ENCODE measurements at places on chromosomes 4 and X.

- H3K36me3 ChIP-seq = no peaks in the 10 kb centered on the region
- H3K4me1 ChIP-seq = no peaks in the 10 kb centered on the region
- no peak overlapping the region for H3K4me3 ChIP-seq
- DNase-seq = no peak
- H3K27ac ChIP-seq = no peak overlapping the region
- no peaks in the 10 kb centered on the region for H3K27me3 ChIP-seq
Observed at GRCh38 chrX:155953055-155953454, 44.4 kb upstream of the IL9R start.

- no peak for DNase-seq
- no peak overlapping the region for H3K4me3 ChIP-seq
- no peaks in the 10 kb centered on the region for H3K36me3 ChIP-seq
- H3K4me1 ChIP-seq = no peaks in the 10 kb centered on the region
Observed at GRCh38 chr4:10837151-10837550, 152.6 kb upstream of the CLNK start.

GRCh38 chrX:65598559-65599147, 64.1 kb upstream of the LAS1L start:
- H3K27me3 ChIP-seq = no peaks in the 10 kb centered on the region
- H3K27ac ChIP-seq = peak overlapping the region; percentile 82
- H3K36me3 ChIP-seq = no peaks in the 10 kb centered on the region
- H3K4me3 ChIP-seq = peak overlapping the region; percentile 69
- H3K4me1 ChIP-seq = peaks cover 83% of the 10 kb centered on the region
- DNase-seq = no peak

GRCh38 chr4:79132826-79133225, 193.0 kb downstream of the NAA11 start:
- H3K27ac ChIP-seq = no peak overlapping the region
- no peaks in the 10 kb centered on the region for H3K27me3 ChIP-seq
- H3K4me1 ChIP-seq = no peaks in the 10 kb centered on the region
- DNase-seq = no peak
- H3K36me3 ChIP-seq = no peaks in the 10 kb centered on the region

DNA sequence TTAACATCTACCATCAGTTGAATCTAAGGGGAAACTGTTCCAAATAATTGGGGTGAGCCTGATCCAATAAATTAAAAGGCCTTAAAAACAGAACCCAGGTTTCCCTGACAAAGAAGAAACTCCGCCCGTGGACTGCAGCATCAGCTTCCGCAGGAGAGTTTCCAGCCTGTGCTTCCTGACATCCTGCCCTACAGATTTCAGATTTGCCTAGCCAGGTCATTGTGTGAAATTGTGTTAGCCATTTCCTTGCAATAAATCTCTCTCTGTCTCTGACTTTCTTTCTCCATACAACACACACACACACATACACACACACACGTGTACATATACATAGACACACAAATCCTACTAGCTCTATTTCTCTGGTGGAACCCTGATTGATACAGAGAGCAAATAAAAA, 48.3 kb upstream of the LCORL start:
- H3K4me3 ChIP-seq = no peak overlapping the region
- peaks cover 44% of the 10 kb centered on the region for H3K27me3 ChIP-seq
- no peaks in the 10 kb centered on the region for H3K36me3 ChIP-seq
- no peak overlapping the region for H3K27ac ChIP-seq
- DNase-seq = no peak

DNA sequence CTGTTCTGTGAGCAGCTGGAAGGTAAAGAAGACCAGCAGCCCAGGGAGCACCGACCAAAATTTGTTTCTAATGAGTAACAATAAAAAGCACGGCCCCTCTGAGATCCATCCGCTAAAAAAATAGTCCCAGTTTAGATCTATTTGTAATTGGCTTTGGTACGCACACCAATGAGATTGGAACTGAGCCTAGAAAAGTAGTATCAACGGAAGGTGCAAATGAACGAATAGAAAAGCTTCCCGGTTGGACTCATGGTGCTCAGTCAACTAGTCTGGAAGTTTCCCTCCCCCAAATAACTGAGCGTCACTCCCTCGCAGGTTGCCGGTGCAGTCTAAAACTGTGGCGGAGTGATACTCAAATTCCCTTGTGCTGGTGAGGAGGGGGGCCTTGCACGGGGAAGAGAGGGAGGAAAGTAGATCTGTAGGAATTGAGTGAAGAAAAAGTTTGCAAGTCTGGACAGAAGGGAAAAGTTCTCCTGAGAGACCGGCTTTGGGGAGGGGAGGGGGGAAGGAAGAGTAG, at the start of gene COL4A5:
TSS of gene COL4A5 (plus strand) at position 413 of the 517 bp plus-strand sequence. CDS start 288 bp downstream, outside the sequence.
- DNase-seq = peak; percentile 3
- H3K4me1 ChIP-seq = peaks cover 7% of the 10 kb centered on the region
- no peak within 1 kb of the TSS for H3K27ac ChIP-seq
- H3K36me3 ChIP-seq = no peaks in the 10 kb centered on the region
- H3K27me3 ChIP-seq = peaks cover 23% of the 10 kb centered on the region

GRCh38 chr4:2370597-2371320, 47.7 kb downstream of the ZFYVE28 start:
- no peaks in the 10 kb centered on the region for H3K4me1 ChIP-seq
- no peaks in the 10 kb centered on the region for H3K27me3 ChIP-seq
- no peak overlapping the region for H3K4me3 ChIP-seq

- H3K4me3 ChIP-seq = no peak overlapping the region
Observed at GRCh38 chrX:40383969-40384368, 196.8 kb upstream of the ATP6AP2 start.

- no peak overlapping the region for H3K4me3 ChIP-seq
- H3K4me1 ChIP-seq = peaks cover 15% of the 10 kb centered on the region
- H3K36me3 ChIP-seq = no peaks in the 10 kb centered on the region
- peaks cover 17% of the 10 kb centered on the region for H3K27me3 ChIP-seq
- no peak overlapping the region for H3K27ac ChIP-seq
Observed at GRCh38 chrX:1215123-1215823, 2.8 kb upstream of the CRLF2 start.

DNA sequence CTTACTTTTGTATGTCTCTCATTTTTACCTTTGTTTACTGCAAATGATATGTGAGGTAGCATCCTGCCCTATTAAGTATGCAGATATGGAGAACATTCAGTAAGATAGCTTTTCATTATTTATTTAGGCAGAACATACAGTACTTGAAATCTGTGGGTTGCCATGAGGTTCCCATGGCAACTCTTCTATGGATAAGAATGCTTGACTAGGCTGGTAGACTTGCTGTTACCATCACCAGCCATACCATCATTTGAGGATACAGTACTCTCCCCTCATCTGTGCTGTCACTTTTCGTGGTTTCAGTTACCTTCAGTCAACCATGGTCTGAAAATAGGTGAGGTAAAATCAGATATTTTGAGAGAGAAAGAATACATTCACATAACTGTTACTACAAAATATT, 56.7 kb downstream of the NAF1 start:
- H3K27ac ChIP-seq = no peak overlapping the region
- no peak overlapping the region for H3K4me3 ChIP-seq
- peaks cover 10% of the 10 kb centered on the region for H3K4me1 ChIP-seq

DNA sequence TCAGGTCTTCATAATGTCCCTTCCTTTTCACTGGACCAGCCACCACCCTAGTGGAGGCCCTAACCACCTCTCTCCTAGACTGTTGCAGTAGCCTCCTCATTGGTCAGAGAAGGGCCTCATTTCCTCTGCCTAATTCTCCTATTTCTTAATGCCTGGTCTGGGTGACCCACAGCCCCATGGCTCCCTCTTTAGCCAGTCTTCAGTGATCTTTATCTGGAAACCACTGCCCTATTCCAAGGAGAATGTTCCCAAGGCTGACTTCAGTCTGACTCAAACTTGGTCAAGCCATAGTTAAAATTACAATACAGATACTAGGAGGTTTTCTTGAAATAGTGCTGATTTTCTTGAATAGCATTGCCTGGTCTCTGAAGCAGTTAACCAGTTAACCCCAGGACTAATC, 53.6 kb upstream of the PRPS1 start:
- H3K4me1 ChIP-seq = no peaks in the 10 kb centered on the region
- no peaks in the 10 kb centered on the region for H3K36me3 ChIP-seq
- no peak for DNase-seq
- H3K27me3 ChIP-seq = no peaks in the 10 kb centered on the region

GRCh38 chr4:86558797-86559196, 35.3 kb upstream of the PTPN13 start:
- no peak overlapping the region for H3K4me3 ChIP-seq
- H3K36me3 ChIP-seq = no peaks in the 10 kb centered on the region
- peaks cover 8% of the 10 kb centered on the region for H3K4me1 ChIP-seq
- H3K27ac ChIP-seq = no peak overlapping the region

GRCh38 chrX:39011454-39012221, 210.4 kb downstream of the MID1IP1 start:
- H3K36me3 ChIP-seq = no peaks in the 10 kb centered on the region
- no peak overlapping the region for H3K4me3 ChIP-seq
- no peak for DNase-seq
- H3K27ac ChIP-seq = no peak overlapping the region
- no peaks in the 10 kb centered on the region for H3K4me1 ChIP-seq
- H3K27me3 ChIP-seq = no peaks in the 10 kb centered on the region

DNA sequence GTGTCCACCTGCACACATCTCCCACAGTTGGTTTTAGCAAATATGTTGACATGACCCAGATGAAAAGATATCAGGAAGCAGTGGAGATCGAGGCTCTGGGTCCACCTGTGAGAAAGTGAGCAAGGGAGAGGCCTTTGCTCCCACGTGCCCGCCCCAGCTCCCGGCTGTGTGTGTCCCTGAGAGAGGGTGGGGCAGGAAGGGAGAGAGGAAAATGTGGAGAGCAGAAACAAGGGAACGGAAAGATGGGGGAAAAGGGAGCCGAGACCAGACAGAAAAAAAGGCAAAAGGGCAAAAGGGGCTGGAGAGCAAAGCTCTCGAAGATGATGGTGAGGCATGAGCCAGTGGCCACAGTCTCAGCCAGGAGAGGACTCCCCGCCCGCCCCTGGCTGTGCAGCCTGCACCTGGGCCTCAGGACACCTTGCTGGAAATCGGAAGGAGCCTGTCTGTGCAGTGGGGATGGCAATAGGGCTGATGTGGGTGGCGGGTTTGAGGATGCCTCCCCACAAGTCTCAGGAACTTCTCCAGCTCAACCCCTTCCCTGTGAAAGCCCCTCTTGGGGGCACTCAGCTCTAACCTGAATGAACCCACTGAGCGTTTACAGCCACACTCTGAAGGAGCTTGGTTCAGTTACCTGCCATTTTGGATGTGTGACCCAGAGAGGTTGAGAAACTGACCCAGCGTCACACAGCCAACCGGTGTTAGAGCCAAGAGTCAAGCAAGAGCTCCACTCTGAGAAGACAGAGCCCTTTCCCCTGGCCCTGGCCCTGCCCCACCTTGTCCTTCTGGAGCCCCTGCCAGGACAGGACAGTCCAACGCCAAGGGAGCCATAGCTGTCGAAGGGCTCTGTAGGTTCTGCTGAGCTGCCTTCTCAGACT, 20.3 kb upstream of the MSX1 start:
- H3K27ac ChIP-seq = no peak overlapping the region
- peaks cover 21% of the 10 kb centered on the region for H3K27me3 ChIP-seq
- no peaks in the 10 kb centered on the region for H3K4me1 ChIP-seq
- H3K36me3 ChIP-seq = no peaks in the 10 kb centered on the region
- no peak overlapping the region for H3K4me3 ChIP-seq

GRCh38 chr4:147546349-147546748, 65.5 kb downstream of the EDNRA start:
- peaks cover 16% of the 10 kb centered on the region for H3K27me3 ChIP-seq
- H3K27ac ChIP-seq = no peak overlapping the region
- H3K4me1 ChIP-seq = peaks cover 4% of the 10 kb centered on the region
- H3K4me3 ChIP-seq = no peak overlapping the region

GRCh38 chr4:14165222-14165920, 537.8 kb upstream of the BOD1L1 start:
- no peak overlapping the region for H3K4me3 ChIP-seq
- DNase-seq = no peak
- no peaks in the 10 kb centered on the region for H3K27me3 ChIP-seq
- H3K4me1 ChIP-seq = no peaks in the 10 kb centered on the region
- H3K36me3 ChIP-seq = no peaks in the 10 kb centered on the region

- no peak overlapping the region for H3K4me3 ChIP-seq
- H3K4me1 ChIP-seq = peaks cover 10% of the 10 kb centered on the region
- DNase-seq = no peak
Observed at GRCh38 chr4:176185051-176185450, 10.3 kb downstream of the SPATA4 start.

DNA sequence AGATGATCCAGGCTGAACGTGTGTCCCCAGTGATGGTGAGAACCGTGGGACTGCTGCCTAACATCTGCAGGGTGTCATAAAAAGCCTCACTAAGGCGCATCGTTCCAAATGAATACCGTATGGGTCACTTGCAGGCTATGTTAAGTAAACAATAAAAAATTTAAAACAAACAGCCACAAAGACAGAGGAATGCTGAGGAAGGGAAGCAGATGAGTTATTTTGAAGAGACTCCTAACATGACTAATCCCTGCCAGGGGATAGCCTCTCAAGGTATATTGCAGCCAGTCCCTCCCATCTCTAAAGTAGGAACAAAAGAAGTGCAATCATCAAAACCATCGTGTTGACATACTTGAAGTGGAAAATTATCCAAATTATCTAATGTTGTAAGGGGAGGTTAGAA, 83.8 kb downstream of the UNC5C start:
- no peaks in the 10 kb centered on the region for H3K36me3 ChIP-seq
- DNase-seq = no peak
- no peaks in the 10 kb centered on the region for H3K27me3 ChIP-seq
- no peaks in the 10 kb centered on the region for H3K4me1 ChIP-seq
- no peak overlapping the region for H3K27ac ChIP-seq
- no peak overlapping the region for H3K4me3 ChIP-seq

DNA sequence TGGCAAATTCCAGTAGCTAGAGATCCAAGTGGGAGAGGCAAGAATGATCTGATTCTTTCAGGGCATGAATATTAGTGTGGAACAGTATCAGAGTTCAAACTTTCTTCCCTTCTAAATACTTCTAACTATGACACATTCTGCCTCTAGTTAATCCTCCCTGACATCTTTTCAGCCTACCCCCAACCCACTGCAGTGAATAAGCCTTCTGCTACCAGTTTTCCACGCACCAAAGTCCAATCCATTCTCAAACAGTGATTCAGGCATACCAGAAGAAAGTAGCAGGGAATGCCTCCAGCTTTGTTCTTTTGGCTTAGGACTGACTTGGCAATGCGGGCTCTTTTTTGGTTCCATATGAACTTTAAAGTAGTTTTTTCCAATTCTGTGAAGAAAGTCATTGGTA, 155.4 kb upstream of the FTHL17 start:
- H3K36me3 ChIP-seq = no peaks in the 10 kb centered on the region
- no peaks in the 10 kb centered on the region for H3K27me3 ChIP-seq
- no peak overlapping the region for H3K4me3 ChIP-seq
- no peak overlapping the region for H3K27ac ChIP-seq
- H3K4me1 ChIP-seq = no peaks in the 10 kb centered on the region
- DNase-seq = no peak

GRCh38 chr4:106172861-106173260, 143.1 kb downstream of the TBCK start:
- H3K27me3 ChIP-seq = no peaks in the 10 kb centered on the region
- DNase-seq = no peak
- no peak overlapping the region for H3K27ac ChIP-seq
- H3K36me3 ChIP-seq = peaks cover 30% of the 10 kb centered on the region
- H3K4me1 ChIP-seq = no peaks in the 10 kb centered on the region
- H3K4me3 ChIP-seq = no peak overlapping the region

Measured in activated CD4-positive, alpha-beta T cell treated with anti-CD3 and anti-CD28 coated beads for 36 hours (primary cell).